ENCODE measurements at places on chromosomes 7 and 10.

- DNase-seq, result no peak
Measured at GRCh38 chr7:11648980-11649379, 183.0 kb downstream of the THSD7A start.

DNA sequence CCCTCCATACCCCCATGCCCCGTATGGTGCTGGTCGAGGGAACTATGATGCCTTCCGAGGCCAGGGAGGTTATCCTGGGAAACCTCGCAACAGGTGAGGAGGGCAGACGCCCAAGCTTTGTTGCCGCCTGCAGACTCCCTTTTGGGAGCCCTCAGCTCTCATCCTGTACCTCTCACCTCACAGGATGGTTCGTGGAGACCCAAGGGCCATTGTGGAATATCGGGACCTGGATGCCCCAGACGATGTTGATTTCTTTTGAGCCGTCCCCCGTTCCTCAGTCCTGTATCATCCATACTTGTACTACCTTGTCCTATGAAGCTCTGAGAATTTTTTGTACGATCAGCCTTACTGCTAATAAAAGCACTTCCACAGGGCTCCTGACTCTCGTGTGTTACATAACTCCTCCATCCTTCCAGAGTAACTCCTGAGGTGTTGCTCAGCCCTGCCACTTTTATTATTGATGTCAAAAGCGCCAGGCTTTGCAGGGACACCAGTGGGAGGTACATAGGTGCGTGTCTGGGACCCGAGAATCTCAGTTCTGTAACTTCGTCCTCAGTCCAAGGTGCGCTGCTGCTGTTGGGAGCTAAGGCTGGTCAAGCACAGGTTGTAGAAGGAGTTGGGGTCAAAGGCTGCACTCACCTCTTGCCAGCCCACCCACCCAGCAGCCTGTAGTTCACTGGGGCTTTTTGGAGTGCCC lies 1.1 kb downstream of the UFSP1 start:
- no peak for DNase-seq

GRCh38 chr10:127971963-127972615 lies 65.2 kb downstream of the PTPRE start:
- no peak for DNase-seq

DNA sequence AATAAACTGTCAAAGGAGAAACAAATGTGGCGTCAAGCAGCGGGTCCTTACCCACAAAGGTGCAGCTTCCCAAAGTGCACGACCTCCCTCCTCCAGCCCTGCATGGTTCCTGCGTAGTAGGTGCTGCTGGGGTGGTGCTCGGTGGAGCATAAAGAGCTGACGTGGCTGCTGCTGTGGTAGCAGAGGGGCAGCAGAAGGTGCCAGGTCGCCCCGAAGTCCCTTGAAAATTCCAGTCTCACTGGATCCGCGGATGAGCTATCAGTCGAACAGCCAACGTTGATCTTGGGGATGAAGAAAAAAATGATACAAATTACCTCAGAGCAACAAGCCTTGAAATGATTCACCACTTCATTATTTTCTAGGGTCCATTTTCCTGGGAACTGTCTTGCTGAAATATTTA lies 105.0 kb upstream of the SLC26A5 start:
- no peak for DNase-seq

DNA sequence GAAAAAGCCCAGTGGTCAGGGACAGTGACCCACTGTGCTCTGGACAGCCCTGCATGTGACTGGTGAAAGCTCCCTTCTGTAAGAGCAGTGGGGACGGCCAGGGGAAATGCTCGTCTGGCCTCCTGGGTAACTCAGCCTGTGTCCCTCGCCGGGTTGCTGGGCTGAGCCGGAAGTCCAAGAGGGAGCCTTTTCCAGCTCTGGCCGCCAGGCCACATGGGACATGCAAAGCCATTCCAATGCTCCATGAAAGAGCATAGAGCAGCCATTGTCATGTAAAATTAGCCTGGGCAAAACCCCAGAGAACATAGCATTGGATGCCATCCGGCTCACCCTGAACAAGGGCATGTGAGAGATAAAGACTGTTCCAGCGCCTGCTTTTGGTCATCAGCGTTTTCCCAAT lies 64.9 kb upstream of the ADRB1 start:
- no peak for DNase-seq

DNA sequence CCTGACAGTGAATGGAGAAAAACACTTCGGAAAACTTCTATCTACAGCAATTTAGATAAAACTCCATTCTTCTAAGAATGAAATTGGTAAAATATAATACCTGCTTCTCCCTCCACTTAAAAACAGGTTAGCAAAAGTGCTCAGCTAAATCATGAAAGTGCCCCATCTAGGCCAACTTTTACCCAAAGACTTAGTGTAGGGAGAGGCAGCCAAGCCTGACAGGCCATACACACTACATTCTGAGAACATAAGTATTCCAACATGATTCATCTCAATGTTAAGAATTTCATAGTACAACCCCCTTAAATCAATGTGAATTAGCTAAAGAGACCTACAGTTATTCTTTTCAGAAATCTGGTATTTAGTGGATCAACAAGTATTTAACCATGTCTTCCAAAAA lies 7.2 kb downstream of the FAM3C start:
- DNase-seq, result no peak

DNA sequence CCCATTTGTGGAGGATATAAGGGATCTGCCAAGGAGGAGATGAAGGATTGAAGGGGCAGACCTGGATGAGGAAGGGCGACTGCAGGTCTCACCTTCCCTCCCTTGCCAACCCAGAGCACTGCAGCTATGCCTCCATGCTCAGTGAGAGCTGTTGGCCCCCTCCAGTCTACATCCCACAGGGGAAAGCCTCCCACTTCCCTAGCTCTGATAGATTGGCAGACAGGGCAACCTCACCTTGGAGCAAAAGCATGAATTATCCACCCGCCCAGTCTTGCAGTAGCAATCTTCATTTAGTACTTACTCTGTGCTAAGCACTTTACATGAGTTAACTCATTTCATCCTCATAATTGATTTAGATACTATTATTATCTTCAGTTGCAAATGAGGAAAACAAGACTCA lies 70.4 kb upstream of the SMNDC1 start:
- no peak for DNase-seq

Data from RPMI8226 (cell line).